ENCODE measurements at places on chromosomes 1 and 21.
A peak's percentile ranks its signal among the peaks of the same experiment; 100 is the strongest.

GRCh38 chr1:112536561-112536960, 27.8 kb downstream of the WNT2B start:
- DNase-seq: no peak

- DNase-seq: no peak
Observed at GRCh38 chr1:184861755-184862336, 107.2 kb upstream of the EDEM3 start.

DNA sequence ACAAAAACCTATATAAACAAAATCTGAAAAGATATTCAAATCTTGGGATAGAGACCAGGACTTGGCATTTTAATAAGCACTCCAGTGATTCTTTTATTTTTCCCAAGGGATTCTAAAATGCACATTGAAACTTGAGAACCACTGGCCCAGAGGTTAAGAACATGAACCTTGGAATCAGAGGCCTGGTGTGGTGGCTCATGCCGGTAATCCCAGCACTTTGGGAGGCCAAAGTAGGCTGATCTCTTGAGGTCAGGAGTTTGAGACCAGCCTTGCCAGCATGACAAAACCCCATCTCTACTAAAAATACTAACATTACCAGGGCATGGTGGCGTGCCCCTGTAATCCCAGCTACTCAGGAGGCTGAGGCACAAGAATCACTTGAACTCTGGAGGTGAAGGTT, 12.9 kb upstream of the CEP85 start:
- DNase-seq: no peak

DNA sequence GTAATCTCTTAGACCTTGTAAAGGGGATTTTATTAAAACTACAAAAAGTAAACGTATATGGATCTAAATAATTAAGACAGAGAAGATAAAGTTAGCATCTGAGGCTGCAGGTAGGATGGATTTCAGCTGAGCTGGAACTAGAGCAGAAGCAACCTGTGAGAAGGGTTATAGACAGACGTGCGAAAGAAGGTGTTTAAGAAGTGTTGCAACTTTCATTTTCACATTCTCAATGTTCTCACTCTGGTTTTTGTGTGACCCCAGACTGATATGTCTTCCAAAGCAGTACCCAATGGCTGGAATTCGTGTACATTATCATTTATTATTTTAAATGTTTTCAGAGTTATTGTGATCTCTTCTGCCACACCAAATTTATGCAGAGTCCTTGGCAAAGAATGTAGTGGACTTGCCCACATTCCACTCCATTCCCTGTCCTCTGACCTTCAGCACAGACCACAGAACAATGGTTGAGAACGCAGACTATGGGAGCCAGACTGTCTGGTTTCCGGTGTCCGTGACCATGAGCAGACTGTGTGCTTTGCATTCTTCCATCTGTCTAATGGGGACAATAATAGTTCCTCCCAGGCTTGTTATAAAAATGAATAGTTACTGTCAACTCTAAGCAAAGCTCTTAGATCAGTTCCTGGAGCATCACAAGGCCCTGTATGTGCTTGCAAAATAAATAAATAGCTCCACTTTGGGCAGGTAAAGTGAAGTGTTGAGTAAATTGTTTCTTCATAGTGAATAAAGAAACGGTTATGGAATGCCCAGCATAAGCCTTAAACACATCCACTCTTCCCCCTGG, 140.6 kb upstream of the SAMSN1 start:
- DNase-seq: no peak

DNA sequence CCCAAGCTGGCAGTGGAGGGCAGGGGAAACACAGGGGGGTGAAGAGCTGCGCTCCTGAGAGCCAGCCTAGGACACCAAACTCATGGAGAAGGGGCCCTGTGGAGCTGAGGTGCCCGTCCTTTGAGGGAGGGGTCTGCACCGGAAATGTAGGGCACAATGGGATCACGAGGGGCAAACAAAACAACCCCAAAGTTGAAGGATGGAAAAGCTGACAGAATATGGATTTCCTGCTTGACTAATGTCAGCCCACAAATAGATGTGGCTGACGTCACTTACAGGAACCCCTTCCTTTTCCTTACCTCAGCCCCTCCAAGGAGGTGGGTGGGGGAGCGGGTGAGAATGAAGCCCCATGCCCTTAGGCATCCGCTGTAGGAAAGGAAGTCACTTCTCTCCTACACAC, 110.9 kb downstream of the KCNN3 start:
- DNase-seq: no peak

DNA sequence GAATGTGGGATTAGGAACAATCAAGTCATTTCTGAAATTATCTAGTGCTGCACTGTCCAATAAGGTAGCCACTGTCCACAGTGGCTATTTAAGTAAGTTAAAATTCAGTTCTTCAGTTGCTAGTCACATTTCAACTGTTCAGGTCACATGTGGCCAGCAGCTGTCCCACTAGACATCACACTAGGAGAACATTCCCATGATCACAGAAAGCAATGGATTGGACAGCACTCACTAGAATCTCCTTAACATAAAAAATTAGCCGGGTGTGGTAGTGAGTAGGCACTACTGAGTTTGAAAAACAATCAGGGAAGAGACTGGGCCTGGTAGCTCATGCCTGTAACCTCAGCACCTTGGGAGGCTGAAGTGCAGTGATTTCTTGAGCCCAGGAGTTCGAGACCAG, 33.6 kb downstream of the NUP133 start:
- DNase-seq: no peak

GRCh38 chr1:24535021-24535424, 20.9 kb upstream of the NCMAP start:
- DNase-seq: no peak

DNA sequence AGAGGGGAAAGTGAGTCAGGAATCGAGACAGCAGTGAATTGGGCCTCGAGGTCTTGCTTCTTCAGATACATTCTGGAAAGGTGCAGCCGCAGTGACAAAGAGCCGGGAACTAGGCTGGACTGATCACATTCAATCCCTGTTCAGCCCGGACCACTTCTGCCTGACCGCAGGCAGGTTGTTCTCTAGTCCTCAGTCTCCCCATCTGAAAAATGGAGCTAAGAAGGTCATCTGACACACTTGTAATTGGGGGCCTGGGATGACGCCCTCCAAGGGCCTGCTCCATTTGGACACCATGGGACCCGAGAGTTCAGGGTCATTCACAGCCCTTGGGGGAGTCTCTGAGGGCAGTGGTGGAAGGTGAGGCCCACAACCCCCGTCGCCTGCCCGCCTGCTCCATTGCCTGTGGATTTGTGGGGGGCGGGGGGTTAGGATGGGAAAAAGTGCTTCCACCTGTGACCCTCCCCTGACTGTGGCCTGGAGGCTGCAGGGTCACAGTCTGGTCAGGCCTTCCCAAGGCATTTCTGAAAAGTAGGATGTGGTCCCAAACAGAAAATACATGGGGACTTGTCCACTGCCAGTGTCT, 87.9 kb upstream of the CSF3R start:
- no peak for DNase-seq

- no peak for DNase-seq
Observed at GRCh38 chr1:59333626-59334277, 36.9 kb downstream of the FGGY start.

DNA sequence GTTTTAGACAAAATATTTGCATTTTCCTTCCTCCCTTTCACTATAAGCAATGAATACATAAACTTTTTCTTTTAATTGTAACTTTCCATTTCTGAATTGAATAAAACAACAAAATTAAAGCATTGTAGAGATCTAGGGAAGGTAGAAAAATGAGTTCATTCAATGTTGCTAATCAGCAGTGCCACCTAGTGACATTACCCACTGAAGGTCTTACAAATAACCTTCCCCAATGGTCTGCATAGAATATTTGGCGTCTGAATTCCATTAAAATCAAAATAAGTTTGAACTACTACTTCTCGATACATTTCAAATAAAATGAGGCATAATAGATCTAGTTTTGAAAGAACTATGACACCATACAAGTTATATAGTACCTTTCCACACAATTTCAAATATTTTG, 19.6 kb downstream of the FH start:
- peak; percentile 7 for DNase-seq
